ENCODE measurements at places on chromosomes 5 and 9.

GRCh38 chr5:68239487-68239886, 23.9 kb downstream of the PIK3R1 start:
- DNase-seq, result peak; percentile 84

DNA sequence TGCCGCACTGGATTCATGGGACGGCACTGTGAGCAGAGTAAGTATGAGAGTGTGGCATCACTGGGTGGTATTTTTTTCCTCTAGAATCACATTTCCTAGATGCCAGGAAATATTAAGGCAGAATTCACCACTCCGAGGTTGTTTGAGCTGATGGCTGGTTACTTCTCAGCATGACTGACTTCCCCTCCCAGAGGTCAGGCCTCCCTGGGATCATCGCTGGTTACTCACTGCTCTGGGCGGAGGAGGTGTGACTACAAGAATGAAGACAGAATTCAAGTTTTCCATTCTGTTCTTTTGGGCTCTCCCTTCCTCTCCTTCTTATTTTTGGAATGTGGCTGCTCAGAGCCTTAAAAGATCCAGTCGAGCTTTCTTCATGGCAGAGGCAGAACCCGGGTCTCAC, 76.6 kb upstream of the PRRC1 start:
- peak; percentile 55 for DNase-seq

GRCh38 chr5:74428876-74429275, 211.7 kb downstream of the ENC1 start:
- no peak for DNase-seq

DNA sequence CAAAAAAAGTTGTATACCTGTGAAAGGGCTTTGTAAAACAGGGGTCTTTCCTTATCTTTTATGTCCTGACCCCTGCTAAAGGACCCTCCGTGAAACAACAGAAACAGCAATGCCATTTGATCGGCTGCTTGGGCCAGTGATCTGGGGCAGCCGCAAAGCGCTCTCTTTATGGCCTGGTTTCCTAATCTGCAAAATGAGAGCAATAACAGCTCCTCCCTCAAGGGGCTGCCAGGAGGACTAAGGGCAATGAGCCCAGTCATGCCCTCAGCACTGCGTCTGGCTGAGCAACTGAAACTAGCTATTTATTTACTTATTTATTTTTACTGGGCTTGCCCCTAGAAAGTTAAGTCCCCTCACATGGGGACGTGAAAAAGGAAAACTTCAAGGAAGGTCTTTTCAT, 18.3 kb downstream of the CMBL start:
- no peak for DNase-seq

DNA sequence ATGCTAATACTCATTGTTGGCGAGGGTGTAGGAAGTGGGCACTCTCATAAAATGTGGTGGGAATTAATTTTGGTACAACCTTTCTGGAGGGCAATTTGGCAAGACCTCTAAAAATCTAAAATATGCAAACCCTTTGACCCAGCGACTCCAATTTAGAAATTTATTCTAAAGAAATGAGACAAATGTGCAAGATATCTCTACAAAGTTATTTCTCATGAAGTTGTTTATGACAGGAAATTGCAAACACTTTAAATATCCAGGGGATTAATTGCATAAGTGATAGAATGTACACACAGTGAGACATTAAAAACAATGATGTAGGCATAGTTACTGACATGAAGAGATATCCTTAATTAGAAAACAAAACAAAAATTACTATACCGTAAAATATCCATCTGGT, 246.3 kb upstream of the MAP3K1 start:
- no peak for DNase-seq

GRCh38 chr9:2570615-2571479, 50.7 kb upstream of the VLDLR start:
- DNase-seq, result peak; percentile 82

- DNase-seq, result peak; percentile 38
These were observed 154.1 kb downstream of the ARHGAP26 start for GRCh38 chr5:142924135-142924883.

- DNase-seq, result no peak
These were observed 383.3 kb upstream of the SLC30A5 start for GRCh38 chr5:68710514-68710913.

- DNase-seq, result no peak
These were observed 32.9 kb downstream of the PRLR start for GRCh38 chr5:35197351-35197750.

GRCh38 chr9:124779368-124780059, 2.6 kb downstream of the OLFML2A start:
- DNase-seq, result peak; percentile 97

DNA sequence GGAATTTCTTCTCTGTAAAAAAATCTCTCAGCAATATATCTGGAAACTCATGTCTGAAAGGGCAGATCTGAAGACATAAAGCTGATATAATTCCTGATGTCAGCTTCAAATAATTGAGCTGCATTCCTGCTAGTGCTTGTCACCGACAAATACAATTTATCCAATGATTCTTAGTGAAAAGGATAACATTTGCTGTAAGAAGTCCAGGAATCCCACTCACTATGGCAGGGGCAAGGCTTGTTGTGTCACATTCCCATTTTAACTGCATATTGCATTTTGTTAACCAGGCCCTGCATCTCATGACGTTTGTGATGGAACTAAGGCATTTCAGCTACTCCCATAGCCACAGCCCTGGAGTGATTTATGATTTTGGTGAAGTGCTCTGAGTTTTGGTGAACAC, 160.1 kb upstream of the DAB2 start:
- peak; percentile 23 for DNase-seq

DNA sequence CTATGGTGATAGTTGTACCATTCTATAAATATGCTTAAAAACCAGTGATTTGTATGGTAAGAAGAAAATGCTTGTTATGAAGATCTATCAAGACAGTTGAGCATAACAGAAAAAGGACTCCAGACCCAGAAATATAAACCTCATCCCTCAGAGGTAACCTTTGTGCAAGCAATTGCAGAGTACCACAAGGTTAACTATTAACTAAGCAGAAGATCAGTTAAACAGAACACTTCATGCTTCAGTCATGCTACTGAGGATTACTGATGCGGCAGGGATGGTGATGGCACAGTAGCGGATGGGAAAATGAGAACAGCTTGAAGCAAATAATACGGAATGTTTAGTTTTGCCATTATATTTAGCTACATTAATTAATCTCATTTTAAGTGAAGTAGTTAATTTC, 45.5 kb downstream of the IARS1 start:
- no peak for DNase-seq

DNA sequence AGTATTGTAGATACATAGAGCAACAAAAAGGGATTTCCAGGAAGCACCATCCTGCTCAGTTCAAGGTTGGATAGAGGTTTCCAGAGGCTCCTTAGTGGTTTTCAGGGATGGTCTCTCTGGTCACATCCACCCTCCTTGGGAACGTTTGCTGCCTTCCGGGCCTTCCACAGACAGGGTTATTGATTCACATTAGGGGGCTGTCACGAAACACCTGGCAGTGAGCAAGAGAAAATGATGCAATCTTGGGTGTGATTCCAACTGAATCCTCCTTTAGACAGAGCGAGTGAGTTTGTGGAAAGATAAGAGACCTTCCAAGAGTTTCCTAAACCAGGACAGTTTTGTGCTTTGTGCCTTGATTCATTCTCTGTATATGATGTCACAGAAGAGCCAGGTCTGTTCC, 43.8 kb upstream of the CTSL start:
- no peak for DNase-seq

- DNase-seq, result no peak
These were observed 37.3 kb downstream of the ARHGAP26 start for GRCh38 chr5:142807372-142807911.

DNA sequence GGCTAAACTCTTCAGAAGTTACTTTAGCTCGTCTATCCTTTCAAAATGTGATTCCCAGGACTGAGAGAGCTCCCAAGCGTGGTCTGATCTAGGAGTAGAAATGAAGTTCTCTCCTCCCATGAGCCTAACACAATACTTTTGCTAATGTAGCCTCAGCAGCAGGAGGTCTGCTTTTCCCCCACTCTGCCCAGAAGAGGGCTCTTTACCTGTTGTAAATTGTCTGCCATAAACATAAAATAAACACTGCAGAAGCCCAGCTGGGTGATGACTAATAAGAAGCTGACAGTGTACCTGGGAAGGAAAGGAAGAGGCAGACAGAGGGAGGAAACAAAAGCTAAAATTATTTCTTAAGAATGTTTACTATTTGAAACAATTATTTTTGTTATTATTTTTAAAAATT, 15.4 kb downstream of the SLC36A3 start:
- DNase-seq, result no peak

DNA sequence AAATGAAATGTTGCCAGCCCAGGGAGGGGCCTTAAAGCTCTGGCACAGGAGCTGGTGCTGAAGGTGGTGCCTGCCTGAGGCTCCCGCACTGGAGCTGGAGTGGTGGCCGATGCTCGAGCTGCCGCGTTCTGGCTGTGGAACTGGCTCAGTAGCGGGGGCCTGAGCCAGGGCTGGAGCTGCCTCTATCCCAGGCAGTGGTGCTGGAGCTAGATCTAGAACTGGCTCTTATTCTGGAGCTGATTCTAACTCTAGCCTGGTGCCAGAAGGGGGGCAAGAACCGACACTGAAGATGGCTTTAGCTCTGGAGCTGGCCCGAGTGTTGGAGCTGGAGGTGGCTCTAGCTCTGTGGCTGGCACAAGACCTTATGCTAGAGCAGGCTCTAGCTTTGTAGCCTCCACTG, 19.2 kb downstream of the OBP2B start:
- no peak for DNase-seq

- DNase-seq, result no peak
These were observed 193.3 kb upstream of the SNX2 start for GRCh38 chr5:122581629-122582028.

GRCh38 chr9:108668191-108668937, 187.4 kb downstream of the ACTL7B start:
- no peak for DNase-seq

- DNase-seq, result no peak
These were observed 928.4 kb upstream of the WWC1 start for GRCh38 chr5:167363065-167363464.

DNA sequence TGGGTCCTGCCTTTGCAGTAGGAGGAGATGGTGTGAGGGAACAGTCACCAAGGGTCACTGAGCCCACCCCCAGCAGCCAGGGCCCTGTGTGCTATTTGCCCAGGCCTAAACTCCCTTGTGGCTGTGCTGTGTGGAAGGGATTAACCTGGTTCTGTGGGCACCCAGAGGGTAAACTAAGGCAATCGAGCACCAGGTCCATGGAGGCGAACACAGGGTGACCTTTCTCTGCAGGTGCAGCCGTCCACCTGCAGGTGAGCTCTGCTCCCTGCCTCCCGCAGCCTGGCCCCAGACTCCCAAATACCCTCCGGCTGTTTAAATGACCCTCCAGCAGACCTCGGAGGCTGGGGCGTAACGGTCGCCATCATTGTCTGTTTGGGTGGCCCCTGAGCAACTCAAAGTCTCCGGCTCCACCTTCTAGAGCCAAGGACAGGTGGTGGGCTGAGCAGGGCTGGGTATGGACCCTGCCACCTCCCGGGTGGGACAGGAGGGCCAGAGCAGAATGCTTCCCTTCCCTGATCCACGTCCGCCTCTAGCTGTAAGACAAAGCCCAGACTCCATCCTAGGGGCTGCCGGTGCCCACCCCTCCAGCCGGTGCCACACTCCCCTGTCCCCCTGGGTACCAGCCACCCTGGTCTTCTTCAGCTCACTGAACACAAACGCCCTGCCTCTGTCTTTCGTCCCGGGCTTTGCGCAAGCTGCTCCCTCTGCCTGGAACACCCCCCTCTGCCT, 34.1 kb upstream of the FIBCD1 start:
- DNase-seq, result no peak

DNA sequence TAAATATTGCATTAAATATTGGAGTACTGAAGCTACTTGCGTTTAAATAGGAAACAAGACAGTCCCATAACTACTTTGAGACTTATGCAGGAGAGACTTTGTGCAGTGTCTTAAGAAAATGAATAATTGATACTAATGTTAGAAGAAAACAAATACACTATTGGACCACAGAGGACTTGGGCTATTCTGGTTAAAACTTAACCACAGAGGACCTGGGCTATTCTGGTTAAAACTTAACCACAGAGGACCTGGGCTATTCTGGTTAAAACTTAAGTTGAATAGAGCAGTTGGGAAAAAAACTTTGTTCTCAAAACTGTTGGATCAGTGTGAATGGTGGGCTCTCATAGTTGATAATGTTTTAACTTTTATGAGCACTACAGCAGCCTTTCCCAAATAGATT, 141.7 kb downstream of the WDR70 start:
- no peak for DNase-seq

DNA sequence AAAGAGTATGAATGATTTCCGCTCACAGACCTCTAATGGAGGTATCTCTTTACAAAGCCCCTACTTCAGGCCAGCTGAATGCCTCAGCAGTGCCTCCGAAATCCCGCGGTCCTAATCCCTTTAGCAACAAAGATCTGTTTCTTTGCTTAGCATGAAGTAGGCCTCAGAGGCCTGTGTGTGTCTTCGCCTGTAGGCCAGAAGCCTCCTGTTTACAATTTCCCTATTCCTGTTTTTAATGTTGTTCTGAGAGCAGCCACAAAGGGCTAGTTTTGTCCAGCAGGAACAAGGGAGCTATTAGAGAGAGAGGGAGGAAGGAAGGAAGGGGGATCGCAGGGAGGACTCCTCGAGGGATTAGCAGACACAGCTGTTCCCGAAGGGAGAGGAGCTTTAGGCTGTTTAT, 166.4 kb upstream of the SPRY4 start:
- DNase-seq, result no peak

GRCh38 chr9:114525513-114525912, 20.2 kb upstream of the WHRN start:
- DNase-seq, result peak; percentile 64

DNA sequence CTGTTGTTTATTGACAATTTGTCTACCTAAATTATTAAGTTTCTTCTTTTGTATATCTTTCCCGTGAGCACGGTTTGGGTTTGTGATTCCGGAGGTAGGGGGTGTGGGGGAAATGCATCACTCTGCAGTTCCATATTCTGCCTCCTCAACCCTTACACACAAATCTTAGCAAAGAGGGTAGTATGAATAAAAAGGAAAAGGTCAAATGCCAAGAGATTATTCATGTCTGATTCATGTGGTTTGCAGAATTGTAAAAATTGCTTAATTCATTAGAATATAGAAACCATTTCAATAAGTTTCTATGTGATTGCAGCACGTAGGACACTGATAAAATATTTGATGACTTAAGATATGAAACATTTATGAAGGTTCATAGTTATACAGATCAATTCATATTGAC, 601.9 kb downstream of the SEMA5A start:
- no peak for DNase-seq

GRCh38 chr5:180785794-180786221, 16.8 kb downstream of the MGAT1 start:
- peak; percentile 72 for DNase-seq

DNA sequence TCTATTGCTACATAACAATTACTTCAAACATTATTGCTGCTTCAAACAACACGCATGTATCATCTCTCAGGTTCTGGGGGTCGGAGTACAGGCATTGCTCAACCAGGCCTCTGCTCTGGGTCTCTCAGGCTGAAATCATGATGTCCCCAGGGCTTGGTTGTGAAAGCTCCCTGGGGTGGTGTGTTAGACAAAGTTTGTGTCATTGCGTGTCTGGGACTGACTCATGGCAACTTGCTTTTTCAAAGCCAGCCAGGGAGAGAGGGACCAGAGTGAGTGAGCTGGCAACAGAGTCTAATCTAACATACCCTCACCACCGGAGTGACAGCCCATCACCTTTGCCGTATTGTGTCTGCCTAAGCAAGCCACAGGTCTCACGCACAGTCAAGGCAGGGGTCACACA, 259.2 kb upstream of the NFIL3 start:
- DNase-seq, result no peak

- DNase-seq, result no peak
These were observed 314.4 kb upstream of the IRX4 start for GRCh38 chr5:2196989-2197619.
